ENCODE measurements at places on chromosomes 11 and 22.

GRCh38 chr11:80163011-80163410 lies 722.2 kb upstream of the TENM4 start:
- no peak for DNase-seq

DNA sequence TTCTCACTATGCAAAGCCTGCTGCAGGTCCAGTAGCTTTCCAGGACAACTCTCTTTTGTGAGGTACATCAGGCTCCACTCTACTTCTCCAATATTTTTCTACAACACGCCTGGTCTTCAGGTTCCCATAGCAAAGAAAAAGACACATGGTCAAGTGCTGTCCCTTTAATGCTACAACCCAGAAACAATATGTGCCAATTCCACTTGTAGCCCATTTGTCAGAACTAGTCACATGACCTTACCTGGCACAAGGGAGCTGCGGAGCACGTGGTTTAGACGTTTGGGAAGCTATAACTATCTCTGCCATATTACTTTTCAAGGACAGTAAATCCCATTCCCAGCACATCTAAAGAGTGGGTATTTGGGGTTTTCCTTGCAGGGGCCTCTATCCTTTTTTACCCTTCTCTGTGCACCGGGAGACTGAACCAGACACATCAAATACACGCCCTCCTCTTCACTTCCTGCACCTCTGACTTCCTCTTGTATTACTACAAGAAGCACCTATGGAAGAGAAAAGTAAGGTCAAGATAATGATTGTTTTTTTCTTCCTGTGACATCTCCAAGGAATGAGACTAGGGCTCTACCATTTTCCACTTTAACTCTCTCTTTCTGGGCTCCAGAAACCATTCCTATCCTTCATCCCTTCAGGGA lies 237.6 kb downstream of the ETS1 start:
- DNase-seq: no peak

GRCh38 chr11:77213029-77213579 lies 85.1 kb downstream of the MYO7A start:
- no peak for DNase-seq

GRCh38 chr11:66976028-66976467 lies 944 bp downstream of the C11orf86 start:
- DNase-seq: no peak

GRCh38 chr22:37303821-37304274 lies 21.5 kb downstream of the CYTH4 start:
- no peak for DNase-seq

GRCh38 chr11:2267306-2267850 lies 3.0 kb downstream of the ASCL2 start:
- DNase-seq: no peak

DNA sequence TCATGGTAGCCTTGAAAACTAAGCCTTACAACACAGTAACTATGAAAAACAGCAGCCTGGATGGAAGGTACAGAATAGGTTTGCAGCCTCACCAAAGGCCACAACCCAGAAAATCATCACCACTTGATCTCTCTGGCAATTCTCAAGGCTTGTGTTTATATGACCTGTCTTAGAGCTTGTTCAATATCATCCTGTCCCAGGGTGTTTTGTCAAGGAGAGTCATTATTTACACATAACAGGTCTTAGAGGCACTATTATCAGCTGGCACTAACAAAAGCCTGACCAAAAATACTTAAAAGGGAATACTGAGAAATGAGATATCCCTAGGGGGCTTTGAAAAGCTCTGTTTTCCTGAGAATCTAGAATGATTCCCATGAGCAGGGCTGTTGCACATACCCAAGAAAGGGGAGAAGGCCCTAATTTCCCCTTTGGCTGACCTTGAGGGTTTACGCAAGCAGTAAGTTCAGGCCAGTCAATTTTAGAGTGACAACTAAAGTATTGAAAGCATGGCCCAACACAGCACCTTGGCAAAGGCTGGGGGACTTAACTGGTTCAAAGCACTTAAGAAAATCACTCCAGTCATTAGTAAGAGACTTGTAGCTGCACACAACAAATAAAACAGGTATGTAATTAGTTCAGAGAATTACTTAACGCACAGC lies 7.9 kb downstream of the SC5D start:
- DNase-seq: no peak

GRCh38 chr22:26921726-26922125 lies 264.3 kb downstream of the MIAT start:
- no peak for DNase-seq

DNA sequence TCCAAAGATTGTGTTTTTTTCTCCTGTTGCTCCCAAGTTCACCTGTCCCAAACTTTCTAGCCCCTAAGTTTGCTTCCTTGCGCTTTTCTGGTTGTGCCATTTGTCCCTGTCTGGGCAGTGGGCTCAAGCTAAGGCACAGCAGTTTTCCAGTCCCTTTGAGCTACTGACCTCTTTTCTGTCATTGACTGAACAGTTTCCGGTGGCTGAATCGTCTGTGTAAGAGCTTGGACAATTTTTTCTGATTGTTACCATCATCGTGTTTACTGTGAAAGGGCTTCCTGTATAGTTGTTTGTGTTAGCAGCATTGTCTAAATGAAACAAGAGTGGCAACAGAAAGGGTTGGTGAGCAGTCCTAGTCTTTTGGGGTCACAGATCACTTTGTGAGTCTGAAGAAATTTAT lies 49.8 kb downstream of the BMAL1 start:
- DNase-seq: no peak

DNA sequence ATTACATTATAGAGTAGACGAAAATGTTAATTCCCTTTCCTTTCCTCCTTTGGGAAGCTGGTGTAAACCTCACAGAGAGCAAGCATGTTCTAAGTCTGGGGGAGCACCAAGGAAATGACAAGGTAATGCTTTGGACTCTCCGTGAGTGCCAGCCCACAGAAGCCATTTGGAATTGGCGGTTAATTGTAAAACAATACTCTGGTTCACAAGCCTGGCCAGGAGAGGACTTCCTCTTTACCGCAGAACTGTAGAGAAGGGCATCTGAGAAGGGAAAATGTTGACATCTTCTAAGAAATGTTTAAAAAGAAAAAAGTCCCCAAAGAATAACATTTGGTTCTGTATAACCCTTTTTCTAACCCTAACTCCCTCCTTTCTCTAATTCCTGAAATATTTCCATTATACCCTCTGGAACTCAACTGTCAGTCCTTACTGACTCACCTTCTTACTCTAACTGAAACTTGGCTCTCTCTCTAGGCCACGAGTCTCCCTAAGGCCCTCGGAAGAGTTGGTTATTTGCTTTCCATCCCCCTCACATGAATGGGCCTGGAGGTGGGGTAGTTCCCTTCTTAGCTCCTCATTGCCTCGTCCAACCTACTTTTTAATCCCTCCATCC lies 379.8 kb downstream of the SOX6 start:
- DNase-seq: no peak

- DNase-seq: no peak
These were observed 30.0 kb upstream of the WNT11 start for GRCh38 chr11:76236092-76236999.

DNA sequence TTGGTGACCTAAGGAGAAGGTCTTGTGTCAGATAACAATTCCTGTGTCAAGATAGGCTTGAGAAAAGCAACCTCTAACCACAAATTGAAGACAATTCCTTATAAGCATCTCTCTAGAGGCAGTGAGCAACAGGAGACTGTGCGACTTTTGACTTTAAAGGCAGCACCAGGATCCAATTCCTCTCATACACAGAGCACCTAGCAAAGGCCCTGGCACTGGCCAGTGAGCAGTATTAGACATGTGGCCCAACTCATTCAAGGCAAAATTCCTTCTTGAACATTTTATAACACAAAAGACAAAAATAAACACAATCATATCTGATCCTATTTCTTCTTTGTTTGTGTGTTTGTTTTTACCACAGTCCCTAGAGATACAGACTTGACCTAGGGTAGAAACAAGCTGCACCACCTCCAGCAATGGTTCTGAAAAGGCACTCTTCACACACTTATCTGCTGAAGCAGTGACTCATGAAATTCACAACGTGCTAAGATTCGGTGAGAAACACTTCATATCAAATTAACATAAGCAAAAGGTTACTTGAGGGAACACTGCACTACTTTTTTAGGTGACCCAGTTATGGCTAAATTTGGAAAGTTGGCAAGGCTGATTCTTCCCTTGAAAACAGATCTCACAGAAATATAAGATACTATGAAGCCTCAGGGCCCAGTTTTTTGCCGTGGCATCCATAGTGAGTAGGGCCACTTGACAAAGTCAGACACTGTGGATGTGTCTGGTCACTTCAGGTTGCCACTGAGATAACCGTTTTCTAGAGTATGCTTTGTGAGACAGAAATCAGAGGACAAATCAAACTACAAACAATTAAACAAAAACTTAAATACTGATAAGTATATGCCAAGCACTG lies 1018.9 kb downstream of the DLG2 start:
- no peak for DNase-seq

GRCh38 chr11:59918987-59919589 lies 19.1 kb upstream of the OOSP1 start:
- no peak for DNase-seq

DNA sequence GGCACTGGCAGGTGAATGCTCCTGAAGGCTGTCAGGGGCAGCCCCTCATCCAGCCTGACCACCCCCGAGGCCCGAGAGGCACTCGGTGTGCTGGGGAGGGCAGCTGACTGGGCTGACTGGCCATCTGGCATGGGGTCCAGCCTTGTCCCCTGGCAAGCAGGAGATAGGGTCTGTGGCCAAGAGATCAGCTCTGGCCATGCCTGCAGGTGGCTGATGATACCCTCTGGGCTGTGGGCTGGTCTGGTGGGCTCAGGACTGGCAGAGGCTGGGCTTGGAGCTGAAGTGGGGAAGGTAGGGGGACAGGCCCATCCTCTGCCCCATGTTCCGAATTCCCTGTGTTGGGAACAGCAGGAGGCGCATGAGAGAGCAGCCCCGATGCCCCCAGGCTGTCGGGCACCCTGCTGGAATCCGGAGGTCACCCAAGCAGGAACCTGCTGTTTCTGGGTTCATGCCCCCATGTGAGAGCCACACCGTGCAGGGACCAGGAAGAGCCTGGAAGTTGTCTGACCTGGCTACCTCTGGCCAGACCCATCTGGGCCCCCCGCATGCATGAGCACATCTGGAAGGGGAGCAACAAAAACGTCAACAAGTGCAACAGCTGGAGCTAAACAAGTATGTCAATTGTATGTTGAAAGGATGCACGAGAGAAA lies 527.0 kb downstream of the TBC1D22A start:
- DNase-seq: no peak

DNA sequence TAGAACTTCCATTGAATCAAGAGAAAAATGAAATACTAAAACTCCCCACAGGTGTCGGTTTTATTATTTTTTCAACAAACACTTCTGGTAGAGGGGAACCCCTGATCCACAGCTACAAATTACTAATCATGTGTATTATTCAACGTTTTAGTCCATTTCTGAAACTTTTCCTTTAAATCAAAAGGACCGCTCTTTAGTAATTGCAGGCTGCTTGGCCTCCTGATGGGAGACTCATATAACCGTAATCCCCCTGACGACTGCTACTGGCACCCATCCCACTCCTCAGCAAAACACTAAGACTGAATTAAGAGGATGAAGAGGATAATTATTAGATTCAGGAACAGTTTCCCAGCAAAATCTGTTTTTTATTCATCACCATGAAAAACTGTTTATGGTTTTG lies 46.4 kb downstream of the PAX6 start:
- DNase-seq: no peak

- DNase-seq: no peak
These were observed 8.1 kb upstream of the GDPD5 start for GRCh38 chr11:75533896-75534258.

DNA sequence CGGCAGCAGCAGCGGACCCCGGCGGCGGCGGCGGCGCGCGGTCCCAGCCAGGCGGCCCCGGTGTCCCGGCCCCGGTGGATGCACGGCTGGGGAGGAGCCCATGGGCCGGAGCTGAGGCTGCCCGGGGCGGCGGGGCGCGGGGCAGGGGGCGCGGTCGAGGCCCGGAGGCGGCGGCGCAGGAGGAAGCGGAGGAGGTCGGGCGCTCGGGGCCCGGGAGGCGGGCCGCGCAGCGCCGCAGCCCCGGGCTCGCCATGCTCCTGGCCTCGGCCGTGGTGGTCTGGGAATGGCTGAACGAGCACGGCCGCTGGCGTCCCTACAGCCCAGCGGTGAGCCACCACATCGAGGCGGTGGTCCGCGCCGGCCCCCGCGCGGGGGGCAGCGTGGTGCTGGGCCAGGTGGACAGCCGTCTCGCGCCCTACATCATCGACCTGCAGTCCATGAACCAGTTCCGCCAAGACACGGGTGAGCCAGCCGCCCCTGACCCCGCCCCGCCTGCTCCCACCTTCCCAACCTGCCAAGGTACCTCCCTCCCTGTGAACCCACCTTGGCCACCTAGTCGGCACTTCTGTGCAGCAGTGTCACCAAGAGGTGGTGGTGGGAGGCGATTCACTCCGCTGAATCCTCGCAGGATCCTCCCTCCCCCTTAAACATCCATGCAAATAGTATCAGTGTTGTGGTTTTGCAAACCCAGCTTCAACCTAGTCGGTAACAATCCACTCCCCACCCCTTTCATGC lies 580 bp downstream of the DTX4 start:
- DNase-seq: no peak

- DNase-seq: peak; percentile 57
These were observed 340.7 kb downstream of the LARGE1 start for GRCh38 chr22:33579448-33580093.

- DNase-seq: peak; percentile 63
These were observed 3.3 kb downstream of the A4GALT start for GRCh38 chr22:42717197-42717928.

DNA sequence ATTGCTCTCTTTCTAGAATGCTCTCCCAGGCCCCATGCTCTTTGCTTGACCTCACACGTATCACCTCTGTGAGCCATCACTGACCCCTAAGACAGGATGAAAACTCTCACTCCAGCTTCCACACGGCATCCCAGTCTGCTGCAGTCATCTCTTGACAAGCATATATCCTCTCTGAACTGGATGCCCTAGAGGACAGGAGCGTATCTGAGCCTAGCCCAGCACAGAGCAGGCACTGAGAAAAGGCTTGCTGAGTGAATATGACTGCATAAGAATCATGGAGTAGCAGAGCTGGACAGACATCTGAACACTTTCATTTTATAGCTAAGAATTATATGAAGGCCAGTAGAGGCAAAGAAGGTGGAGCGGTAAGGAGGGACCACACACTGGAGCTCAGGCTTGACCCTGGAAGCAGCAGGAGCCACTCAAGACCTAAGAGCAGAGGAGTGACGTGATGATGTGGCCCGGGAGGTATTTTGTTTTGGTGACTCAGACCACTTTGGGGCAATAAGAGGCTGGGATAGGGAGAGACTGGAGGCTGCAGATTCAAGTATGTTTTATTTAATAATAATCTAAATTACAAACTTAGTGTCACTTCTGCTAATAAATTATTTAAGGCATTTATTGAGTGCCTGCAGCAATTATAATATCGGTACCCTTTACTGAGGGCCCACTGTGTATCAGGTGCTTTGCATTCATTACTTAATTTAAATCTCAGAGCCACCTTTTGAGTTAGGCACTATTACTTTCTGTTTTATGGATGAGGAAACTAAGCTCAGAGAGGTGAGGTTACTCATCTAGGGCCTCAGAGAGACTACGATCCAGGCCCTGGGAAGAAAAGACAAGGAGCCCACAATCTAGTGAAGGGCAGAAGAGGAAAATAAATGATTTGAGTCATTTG lies 42.6 kb downstream of the MAP6 start:
- DNase-seq: no peak
